Astrocyte of the spinal cord (primary cell): ENCODE measurements at places on chromosomes 4 and X.
A peak's percentile ranks its signal among the peaks of the same experiment; 100 is the strongest.

DNA sequence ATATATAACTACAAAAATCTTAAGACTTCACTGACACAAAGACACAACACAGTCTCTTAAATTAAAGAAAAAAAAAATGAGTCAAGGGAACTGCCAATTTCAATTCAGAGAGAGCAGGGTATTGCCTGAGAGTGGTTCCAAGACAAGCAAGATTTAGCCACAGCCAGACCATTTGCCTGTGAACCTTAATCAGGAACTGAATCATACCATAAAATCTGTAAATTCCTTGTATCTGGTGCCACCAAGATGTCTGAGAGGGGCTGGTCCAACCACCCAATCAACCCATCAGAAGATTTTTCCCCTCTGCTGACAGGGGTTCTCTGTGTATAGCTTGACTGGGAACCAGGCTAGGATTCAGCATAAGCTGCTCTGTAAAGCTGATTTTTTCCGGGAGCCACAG, 159.2 kb downstream of the CPEB2 start:
- peak; percentile 32 for DNase-seq

DNA sequence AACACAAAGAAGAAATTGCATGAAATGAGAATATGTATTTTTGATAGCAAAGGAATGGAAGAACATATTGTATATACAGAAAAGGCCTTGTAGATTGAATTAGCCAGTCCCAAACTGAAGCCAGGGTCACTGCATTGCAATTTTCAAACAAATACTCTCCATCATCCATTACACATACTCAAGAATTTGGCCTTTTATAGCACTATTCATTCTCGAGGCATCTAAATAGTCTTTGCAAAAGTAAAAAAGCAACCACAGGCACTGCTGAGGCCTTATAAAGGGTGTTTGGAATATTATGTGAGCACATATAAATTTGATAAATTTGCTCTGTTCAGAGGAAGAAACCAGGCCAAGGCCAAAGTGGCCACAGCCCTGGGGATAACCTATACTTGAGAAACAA, 123.0 kb downstream of the ZNF827 start:
- DNase-seq = peak; percentile 40

- peak; percentile 39 for DNase-seq
Observed at GRCh38 chr4:83810428-83810827, 274.5 kb downstream of the GPAT3 start.

DNA sequence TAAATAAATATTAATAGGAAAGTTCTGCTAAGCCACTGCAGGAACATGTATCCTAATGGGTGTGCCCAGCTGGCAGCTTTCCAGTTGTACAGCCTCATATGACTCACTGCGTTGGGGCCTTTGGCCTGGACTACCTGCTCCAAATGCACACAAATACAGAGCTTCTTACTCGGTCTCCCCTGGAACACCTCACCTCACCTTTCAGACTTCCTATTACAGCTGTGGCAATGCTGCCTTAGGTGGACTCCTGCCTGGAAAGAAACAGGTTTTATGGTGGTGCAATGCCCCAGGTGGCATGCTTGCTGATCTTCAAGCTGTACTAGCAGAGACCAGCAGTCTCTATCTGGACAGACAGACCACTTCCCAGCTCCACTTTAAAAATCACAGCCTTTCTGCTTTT, 85.7 kb upstream of the EXOC1L start:
- DNase-seq = peak; percentile 36

GRCh38 chrX:13013363-13014110, 30.9 kb downstream of the FAM9C start:
- DNase-seq = no peak

DNA sequence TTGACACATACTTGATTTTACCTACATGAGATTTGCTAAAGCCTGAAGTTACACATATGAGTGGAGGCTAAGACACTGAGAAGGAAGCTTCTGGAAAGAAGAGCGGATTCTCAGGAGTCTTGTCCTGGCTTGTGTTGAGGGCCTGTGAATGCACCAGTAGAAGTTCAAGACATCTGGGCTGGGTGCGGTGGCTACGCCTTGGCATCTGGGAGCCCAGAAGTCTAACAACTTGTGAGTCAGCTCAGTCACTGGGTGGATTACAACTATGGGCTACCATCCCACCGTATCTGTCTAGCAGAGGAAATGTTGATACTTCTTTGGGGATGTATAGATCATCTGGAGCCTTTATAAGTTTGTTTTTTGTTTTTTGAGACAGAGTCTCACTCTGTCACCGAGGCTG, 375.6 kb upstream of the SMIM31 start:
- DNase-seq = no peak

- DNase-seq = no peak
Observed at GRCh38 chr4:97912156-97912555, 231.1 kb downstream of the STPG2 start.

GRCh38 chrX:47229427-47229826, 3.4 kb upstream of the USP11 start:
- DNase-seq = no peak

- DNase-seq = no peak
Observed at GRCh38 chr4:932713-933070, 432 bp downstream of the TMEM175 start.
